NCI-H1048 (cell line): ENCODE measurements at places on chromosomes 3 and 15.
A peak's percentile ranks its signal among the peaks of the same experiment; 100 is the strongest.

DNA sequence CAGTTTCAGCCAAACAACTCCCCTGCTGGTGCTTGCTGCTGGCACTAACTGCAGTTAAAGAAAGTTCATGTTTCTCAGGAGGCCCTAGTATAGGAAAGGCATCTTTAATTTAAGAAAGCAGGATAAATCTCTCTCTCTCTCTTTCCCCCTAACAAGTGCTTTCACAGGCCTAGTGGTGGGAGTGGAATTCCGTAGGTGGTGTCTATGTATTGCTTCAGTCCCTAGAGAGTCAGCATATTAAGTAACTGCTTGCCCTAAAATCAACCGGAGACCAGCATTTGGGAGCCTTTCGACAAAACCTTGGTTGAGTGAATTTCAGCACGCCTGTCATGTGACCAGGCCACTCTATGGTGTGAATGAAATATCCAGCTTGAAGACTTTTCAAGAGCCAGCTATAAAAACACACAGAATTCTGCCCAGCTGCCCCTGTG, 169.2 kb upstream of the TGFBR2 start:
- DNase-seq = no peak

GRCh38 chr3:16999871-17000270, 115.1 kb downstream of the PLCL2 start:
- no peak for DNase-seq

- DNase-seq = peak; percentile 51
Observed at GRCh38 chr3:73508330-73508954, 116.3 kb downstream of the PDZRN3 start.

DNA sequence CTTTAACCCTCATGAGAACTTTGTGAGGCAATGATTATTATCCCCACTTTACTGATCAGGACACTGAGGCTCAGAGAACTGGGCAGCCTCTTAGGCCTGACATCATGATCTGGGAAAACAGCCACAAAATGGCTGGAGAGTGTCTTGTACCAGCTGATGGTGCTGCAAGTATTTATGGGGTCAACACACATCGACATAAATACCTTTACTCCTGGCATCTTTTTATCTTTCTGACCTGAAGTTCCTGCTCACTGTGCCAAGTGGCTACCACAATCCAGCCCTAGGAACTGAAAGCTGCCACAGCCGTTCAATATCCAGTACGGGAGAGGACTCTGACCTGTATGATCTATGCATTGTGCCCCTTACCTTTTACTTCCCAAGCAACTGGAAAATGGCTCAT, 29.2 kb upstream of the MUC13 start:
- no peak for DNase-seq

- no peak for DNase-seq
Observed at GRCh38 chr15:91892436-91892835, 38.9 kb downstream of the SLCO3A1 start.

DNA sequence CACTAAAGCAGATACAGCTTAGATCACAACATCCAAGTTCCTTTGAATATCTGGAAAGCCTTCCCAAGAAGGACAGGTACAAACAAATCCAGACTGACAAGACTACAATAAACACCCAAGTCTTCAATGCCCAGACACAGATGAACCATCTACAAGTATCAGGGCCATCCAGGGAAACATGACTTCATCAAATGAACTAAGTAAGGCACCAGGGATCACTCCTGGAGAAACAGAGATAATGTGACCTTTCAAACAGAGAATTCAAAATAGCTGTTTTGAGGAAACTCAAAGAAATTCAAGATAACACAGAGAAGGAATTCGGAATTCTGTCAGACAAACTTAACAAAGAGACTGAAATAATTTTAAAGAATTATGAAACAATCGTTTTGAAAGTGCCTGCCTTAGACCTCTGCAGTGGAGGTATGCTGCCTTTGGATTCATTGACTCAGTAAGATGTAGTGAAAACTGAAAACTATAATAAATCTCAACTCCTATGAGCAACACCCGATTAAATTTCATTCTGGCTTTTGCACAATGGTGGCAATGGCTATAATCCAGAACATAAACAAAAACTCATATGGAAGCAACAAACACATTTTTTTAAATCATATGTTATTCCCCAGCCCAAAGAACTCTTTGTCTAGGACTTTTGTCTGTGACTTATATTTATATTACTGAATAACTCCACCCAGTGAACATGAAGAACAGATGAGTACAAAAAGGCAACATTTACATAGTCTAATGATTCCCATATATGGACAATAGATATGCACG, 12.6 kb upstream of the COL8A1 start:
- no peak for DNase-seq

DNA sequence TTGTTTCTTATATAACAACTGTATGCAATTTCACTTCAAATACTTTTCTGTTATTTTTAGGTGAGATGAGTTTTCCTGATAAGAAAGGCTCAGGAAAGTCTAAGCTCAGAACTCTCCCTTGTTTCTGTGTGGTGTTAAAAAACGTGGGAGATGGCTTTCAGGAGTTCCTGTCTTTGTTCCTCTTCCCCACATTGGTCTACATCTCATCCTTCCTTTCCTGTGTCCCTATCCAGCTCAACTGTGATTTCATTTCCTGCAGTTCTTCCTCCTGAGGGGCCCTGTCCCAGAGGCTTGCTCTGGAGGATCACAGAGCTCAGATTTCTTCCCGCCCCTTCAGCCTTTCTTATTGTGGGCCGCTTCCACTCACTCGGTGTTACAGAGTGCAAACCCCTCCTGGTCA, 11.2 kb downstream of the SEC13 start:
- DNase-seq = no peak

GRCh38 chr15:68325726-68326125, 48.2 kb downstream of the FEM1B start:
- DNase-seq = no peak

DNA sequence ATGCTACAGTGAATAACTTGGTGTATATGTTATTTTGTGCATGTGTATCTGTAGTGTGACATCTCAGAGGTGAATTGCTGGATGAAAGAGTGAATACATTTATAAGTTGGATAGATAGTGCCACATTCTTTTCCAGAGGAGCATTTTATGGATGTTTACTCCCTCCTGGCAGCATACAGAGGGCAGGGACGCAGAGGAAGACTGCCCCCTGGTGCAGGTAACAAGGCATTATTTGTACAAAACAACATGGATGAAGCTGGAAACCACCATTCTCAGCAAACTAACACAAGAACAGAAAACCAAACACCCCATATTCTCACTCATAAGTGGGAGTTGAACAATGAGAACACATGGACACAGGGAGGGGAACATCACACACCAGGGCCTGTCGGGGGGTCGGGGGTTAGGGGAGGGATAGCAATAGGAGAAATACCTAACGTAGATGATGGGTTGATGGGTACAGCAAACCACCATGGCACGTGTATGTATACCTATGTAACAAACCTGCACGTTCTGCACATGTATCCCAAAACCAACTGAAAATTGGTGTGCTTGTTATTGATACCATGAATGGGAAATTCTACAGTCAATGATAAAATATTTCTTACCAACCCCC, 57.9 kb upstream of the CTXND1 start:
- DNase-seq = no peak

DNA sequence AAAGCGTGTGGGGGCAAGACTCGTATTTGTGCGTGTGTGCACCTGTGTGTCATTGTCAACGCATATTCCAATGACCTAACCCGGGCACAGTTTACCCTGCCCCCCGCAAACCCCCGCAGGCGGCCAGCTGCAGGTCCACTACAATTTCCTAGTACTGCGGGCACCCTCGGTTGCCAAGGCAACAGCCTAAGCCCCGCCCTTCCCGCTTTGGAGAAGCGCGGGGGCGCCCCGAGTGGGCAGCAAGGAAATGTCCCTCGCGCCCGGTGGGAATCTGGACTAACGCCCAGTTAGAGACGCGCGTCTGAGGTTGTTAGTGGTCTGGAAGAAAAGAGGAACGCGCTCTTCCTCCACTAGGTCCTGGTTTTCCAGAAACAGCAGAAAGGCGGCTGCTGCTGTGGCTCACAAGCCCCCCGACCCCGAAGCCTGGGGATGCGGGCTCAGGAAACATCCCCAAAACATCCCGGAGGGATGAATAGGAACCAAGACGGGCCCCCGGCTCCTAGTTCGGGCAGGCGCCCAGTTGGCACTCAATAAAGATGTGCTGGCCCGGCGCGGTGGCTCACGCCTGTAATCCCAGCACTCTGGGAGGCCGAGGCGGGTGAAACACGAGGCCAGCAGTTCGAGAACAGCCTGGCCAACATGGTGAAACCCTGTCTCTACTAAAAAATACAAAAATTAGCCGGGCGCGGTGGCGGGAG, 1.1 kb downstream of the ABHD14A start:
- DNase-seq = no peak

- DNase-seq = no peak
Observed at GRCh38 chr3:135490219-135490915, 475.2 kb upstream of the PPP2R3A start.

GRCh38 chr3:43647331-43648166, 25.7 kb upstream of the ANO10 start:
- DNase-seq = no peak

DNA sequence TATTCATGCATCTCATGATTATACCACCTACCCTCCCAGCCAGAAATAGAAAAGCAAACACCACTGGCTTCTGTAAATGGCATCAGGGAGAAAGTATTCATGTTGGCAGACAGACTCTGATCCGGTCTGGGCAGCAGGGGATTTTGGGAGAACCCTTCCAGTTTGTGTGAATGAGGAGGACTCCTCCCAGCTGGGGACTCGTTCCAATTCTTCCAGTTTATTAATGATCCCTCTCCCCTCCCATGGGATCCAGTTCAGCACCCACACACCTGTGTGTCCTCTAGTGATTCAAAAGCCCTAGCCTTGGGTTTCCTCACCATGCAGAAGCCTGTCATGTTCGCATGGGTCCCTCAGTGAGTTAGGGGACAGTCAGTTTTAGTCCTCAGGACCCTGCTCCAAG, 110.9 kb downstream of the IQSEC1 start:
- DNase-seq = no peak
